ENCODE measurements at places on chromosomes 2 and 18.

GRCh38 chr2:72148837-72149555 is 1.3 kb upstream of the CYP26B1 start:
- no peak for DNase-seq

DNA sequence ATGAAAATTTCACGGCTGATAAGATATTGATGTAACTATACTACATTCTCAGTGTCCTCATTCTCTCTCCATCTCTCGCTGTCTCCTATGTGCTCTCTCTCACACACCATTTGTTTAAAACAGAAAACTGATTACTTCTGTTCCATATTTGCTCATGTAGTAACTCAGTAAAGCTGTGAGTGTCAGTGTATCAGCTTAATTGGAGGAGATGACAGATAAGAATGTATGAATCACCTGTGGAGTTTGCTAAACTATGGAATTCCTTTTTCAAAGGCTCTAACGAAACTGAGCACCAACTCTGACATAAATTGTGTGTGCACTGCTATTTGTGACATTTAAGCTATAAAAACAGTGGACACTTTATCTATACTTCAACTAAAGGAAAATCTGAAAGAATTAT is 1080.0 kb downstream of the DSC3 start:
- DNase-seq = no peak

GRCh38 chr2:151757861-151758260 is 23.6 kb upstream of the NEB start:
- no peak for DNase-seq

GRCh38 chr2:218806346-218806978 is 24.5 kb downstream of the CYP27A1 start:
- DNase-seq = no peak

DNA sequence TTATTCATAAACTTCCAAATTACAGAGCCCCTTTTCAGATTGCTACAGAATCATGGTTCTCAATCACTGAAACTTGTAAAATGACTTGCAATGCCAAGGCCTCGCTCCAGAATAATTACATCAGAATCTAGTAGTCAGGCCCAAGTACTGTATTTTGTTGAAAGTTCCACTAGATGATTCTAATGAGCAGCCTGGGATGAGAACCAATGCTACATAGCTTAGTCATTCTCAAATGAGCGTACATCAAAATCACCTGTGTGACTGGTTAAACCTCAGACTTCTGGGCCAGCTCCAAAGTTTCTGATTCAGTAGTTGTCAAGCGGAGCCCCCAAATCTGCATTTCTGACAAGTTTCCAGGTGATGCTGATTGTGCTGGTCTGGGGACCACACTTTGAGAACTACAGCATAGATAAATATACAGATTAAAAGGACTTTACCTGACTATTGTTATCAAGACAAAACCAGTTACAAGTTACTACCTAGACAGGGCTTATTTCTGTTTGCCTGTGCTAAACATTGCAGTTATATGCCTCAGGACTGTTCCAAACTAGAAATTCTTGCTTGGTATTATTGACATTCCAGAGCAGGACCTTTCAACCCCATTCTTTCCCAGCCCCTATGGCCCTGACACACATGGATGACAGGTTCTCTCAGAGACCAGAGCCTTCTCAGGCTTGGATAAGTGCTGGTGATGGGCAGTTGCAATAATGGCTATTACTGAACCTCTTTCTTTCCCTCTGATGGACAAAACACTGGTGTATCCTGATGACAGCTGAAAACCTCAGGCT is 83.1 kb downstream of the UPP2 start:
- no peak for DNase-seq

- DNase-seq = no peak
Measured at GRCh38 chr2:172053486-172053885, 31.8 kb upstream of the DLX1 start.

- DNase-seq = no peak
Measured at GRCh38 chr2:210776756-210777155, 220.4 kb downstream of the CPS1 start.

DNA sequence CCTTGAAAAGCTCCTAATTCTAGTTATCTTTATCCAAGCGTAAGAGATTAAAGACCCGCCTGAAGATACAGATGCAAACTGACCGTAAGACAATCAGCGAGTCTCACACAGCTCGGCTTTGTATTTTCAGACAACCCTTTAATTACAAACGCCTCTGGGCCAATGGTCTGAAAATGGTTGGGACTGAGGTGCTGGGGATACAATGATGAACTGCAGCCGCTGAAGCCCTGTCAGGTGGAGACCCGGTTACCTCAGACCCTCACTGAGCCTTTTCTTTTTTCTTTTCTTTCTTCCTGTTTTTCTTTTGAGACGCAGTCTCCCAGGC is 715 bp upstream of the CFAP36 start:
- DNase-seq = no peak

DNA sequence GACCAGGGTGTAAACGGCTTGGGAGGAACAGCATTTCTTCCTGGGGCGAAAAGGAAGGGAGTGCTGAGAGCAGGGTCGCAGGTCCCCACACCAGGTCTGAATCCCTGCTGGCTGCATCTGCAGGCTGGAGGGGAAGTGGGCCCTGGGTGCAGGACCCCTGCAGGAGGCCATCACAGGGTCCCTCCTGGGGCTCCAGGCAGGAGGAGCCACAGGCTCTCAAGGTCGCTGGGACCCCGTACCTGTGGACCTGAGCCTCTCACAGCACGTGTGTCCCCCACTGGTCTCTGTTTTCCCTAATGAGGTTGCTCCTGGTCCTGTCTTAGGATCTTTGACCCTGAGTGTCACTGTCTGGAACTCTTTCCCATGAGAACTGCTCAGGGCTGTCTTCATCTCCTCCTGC is 147.8 kb upstream of the ZNF236 start:
- DNase-seq = no peak

DNA sequence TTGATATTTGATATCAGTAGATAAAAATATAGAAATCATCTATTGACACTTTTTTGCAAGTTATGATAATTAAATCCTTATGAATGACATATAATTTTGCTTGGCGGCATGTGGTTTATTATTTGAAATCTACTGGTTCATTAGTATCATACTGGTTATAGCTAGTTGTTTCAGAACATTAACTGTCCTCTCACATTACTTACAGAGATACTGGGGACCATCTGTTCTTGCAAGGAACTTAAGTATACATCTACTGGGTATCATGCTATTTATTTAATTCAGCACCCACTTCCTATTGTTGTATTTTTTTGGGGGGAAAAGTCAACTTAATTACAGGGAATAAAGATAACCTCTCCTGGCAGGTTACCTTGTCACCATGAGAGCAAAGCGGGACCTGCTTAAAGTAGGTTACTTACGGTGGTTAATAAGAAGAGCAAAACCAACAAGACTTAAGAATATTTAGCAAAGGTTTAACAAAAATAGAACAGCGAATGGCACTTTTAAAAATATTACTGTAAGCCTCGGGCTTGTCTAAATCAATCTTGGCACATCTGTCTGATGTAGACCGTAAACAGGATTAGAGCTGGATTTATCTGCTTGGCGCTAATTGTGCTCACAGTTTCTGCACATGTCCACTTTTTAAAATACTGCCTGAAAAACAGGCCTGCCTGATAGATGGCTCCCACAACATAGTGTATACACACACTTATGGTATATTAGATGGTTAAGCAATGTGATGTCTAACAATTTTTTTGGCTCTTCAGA is 41.8 kb downstream of the CERKL start:
- no peak for DNase-seq

- DNase-seq = no peak
Measured at GRCh38 chr18:69936191-69936558, 11.5 kb downstream of the CD226 start.
